KBM-7 (cell line): ENCODE measurements at places on chromosomes 1 and 21.

- DNase-seq: peak; percentile 41
Observed at GRCh38 chr1:217333939-217334338, 297.0 kb downstream of the GPATCH2 start.

DNA sequence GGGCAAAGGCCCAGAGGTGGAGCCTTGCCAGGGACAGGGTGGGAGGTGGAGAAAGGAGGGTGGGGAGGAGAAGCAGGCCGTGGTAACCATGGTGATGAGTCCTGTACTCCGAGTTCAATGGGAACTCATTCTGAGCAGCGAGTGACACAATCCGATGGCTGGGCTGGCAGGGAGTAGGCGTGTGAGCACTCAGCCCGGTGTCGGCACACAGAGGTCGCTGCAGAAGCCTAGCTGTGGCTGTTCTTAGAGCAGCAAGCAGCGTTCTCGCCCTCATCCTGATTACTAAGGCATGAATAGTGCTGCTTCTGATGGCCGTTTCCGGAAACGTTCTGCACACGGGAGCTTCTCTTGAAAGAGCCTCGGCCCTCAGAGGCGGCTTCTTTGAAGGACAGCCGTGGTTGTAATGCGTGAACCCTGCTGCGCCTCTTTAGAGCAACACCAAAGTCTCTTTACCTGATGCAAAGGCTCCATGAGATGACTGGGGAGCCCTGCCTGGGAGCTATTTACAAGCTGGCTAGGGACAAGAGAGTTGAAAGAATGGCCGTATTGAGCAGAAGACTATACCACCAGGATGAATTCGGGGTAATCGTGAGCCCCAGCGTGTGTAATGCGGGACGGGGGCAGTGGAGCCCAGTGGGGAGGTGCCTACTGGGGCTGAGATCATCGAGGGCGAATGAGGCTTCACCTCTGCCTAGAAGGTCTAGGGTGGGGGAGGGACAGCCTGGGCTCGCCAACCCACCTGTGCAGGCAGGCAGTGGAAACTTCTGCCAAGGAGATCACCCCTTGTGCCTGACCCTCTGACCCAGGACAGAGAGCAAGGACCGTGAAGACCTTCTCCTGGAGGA is 72.8 kb upstream of the PAX7 start:
- DNase-seq: no peak

- no peak for DNase-seq
Observed at GRCh38 chr21:36478207-36478701, 1.7 kb downstream of the CLDN14 start.

DNA sequence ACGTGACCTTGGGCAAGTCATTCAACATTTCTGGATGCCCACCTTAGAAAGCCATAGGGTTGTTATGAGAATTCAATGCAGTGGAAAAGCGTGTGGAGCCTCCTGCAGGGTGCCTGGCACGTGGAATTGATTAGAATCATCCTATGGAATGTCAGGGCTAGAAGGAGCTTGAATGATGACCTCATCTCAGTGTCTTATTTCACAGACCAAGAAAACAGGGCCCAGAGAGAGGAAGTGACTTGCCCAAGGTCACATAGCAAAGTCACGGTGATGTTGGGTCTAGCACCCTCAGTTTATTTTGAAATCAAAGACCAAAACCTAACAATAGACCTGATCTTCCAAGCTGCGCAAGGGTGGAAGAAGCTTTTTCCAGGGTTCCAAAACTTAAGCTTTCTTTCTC is 6.0 kb downstream of the TRABD2B start:
- no peak for DNase-seq

- DNase-seq: no peak
Observed at GRCh38 chr1:36645867-36646266, 163.2 kb upstream of the CSF3R start.

DNA sequence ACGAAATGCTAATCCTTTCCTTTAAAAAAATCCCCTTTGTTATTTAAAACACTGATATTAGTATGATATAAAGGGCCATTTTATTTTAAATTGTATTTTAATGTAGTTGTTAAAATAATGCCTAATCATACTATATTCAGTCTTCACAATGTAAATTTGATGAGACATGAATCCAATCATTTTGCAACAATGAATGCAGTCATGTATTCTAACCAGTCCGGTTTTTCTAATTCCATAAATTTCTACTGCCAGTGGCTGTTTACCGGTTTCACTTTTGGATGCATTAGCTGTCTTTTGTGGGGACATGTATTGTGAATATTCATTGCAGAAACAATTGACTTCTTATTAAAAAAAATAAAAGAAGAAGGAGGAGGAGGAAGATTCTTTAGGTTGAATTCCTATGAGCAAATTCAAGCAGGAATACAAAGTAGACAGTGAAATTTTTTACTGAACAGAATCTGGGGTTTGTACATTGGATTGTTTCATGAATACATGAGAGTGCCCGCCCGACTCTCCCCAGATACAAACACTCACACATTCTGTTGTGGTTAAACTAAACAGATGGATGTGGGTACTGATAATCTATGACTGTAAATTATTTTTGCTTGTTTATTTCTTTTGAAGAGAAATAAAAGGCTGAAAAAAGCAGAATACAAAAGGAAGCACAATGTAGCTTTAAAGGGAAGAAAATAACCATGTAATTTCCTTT is 624.8 kb upstream of the PTBP2 start:
- DNase-seq: no peak

GRCh38 chr1:163414778-163415177 is 93.0 kb downstream of the NUF2 start:
- DNase-seq: no peak

DNA sequence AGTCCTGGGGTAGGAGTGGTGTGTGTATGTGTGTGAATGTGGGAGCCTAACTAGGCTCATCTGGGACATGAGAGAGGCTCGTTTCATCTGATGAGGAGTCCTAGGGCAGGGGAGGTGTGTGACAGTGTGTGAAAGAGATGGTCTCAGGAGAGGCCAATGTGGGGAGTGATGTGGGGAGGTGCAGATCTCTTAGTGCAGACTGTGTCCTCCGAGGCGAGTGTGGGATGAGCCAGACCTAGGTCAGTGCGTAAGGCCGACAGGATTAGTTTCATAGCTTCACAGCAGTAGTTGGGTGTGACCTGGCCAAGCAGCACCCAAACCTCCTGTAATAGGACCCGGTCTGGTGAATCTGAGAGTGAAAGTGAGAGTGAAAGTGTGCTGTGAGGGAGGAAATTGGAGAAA is 94.7 kb downstream of the LIPI start:
- DNase-seq: no peak

DNA sequence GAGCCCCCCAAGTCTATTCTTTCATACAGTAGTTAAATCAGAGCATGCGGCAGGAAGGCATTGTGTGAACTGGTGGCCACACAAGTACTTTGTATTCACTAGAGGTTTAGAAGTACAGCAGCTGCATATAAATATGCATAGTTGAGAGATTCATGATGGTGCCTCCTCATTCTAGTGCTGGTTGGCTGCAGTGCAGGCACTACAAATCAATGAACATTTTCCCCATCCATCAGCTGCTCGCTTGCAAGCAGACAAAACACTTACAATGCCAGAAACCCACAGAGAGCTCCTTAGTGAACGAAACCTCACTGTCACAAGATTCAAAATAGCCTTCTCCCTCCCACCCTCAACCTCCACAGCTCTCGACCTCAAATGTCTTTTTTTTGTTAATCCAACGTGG is 726.2 kb downstream of the USP25 start:
- no peak for DNase-seq

DNA sequence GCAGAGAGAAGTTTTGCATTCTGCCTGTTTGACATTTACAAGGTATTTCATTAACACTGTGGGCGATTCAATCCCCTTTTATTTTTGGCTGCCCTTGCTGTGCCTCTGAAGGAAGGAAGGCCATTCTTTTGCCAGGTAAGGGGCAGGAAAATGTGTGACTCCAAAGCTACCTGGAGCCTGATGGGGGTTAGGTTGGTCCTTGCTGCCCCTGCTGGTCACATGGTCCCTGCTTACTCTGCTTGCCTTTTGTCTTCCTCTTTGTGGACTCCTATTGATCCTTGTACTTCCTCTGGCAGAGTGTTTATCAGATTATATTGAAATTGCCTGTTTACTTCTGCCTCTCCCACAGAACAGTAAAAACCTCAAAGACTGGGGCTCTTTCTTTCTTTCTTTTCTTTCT is 65.7 kb downstream of the ST6GALNAC3 start:
- DNase-seq: no peak

GRCh38 chr1:30586671-30587070 is 136.7 kb downstream of the MATN1 start:
- no peak for DNase-seq

DNA sequence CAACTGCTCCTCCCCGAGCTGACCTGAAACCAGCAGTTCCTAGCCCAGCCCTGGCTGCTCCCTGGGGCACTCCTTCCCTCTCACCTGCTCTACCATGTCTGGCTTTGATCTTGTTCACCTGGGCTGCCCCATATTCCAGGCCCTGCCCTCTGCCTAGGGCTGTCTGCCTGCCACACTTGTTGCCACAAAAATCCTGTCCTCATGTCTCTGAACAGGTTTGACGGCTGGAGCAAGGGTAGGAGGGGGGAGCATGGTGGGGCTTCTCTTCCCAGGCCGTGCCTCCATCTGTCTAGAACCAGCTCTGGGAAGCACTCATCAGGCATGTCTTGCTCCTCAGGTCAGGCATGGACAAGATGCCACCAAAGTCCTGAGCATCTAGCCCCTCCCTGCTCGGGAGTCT is 44.3 kb upstream of the WNT2B start:
- DNase-seq: no peak

- DNase-seq: no peak
Observed at GRCh38 chr1:243796016-243796415, 54.0 kb downstream of the AKT3 start.

GRCh38 chr1:117697220-117697781 is 91.5 kb downstream of the TENT5C start:
- no peak for DNase-seq

DNA sequence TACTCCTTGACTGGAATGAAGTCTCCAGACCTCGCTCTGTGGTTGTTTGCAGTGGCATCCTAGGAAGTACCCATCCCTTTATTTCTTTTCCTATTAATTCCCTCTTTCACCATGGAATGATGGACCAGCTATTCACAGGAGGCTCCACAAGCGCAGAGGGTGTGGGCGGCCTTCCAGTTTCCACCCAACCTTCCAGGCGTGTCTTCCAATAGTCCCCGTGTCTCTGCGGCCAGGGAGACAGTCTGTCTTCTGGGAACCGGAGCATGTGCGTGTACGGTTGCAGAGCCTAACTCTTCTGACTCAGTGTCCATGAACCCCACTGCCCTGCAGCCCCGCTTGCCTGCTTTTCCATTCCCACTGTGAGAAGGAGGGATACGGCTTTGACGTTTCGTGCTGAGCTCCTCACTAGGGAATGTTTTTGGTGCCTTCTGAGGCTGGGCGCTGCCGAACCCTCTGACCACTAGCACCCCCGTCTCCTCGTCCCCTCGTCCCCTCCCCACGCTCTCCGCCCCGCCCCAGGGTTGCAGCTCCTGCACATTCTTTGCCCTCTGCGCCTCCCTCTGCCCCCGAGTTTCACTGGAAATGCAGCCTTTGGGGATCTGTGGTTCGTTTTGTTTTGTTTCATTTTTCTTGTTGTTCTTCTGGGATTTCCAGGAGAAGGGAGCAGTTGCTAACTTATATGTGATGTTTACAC is 26.3 kb upstream of the FAM3B start:
- DNase-seq: no peak

GRCh38 chr1:27526569-27527222 is 36.7 kb upstream of the WASF2 start:
- DNase-seq: peak; percentile 35

- DNase-seq: no peak
Observed at GRCh38 chr1:119516680-119517079, 9.7 kb downstream of the HSD3B1 start.

- no peak for DNase-seq
Observed at GRCh38 chr1:210455840-210456603, 127.3 kb downstream of the HHAT start.

- peak; percentile 65 for DNase-seq
Observed at GRCh38 chr1:179955287-179955680, 674 bp downstream of the CEP350 start.

- DNase-seq: no peak
Observed at GRCh38 chr1:37629008-37629407, 5.7 kb downstream of the RSPO1 start.

DNA sequence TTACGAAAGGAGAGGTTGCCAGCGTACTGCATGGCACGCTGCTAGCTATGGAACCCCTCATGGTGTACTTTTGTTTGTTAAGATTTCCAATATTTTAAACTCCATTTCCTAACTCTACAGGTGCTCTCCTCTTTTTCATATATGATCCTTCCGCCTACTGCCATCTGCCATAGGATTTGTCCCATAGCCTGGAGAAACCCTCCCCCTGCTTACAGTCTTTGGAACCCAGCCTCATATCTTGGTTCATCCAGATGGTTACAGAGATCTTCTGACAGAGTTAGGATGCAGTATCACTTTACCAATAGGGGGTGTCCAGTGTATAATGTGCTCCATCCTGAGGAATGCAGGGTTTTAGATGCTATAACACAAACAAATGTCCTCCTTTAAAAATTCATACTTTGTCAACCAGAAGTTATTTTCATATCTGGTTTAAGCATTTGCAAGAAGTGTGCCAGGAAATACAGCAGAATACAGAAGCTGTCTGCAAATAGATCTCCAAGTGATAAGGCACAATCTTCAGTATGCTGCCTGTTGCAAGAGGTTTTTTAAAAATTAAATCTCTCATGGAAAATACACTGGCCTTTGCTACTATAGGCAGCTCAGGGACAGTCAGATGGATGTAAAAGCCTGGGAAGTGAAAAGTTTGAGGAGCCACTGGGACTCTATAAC is 377.8 kb downstream of the KCNH1 start:
- DNase-seq: no peak

DNA sequence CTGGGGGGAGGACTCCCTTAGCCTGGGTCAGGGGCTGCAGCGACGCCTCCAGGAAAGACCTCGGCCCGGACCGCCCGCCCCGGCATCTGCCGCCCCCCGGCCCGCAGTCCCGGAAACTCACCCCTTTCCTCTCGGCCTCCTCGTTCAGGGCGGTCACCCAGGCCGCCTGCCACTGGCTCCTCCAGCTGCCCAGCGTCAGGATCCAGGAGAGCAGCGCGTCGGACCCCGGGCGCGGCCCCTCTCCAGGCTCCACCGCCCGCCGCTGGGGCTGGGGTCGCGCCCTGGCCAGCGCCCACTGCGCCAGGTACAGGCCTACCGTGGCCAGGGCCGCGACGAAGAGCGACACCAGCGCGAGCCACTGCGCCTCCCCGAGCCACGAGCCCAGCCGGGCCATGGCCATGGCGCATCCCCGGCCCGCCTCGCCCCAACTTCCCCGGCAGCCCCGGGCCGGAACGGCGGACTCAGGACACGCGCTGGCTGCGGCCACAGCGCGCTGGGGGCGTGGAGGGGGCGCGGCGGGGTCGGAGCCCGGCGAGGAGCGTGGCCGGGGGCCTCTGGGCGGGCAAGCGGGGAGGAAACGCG is 478 bp downstream of the C2CD2 start:
- DNase-seq: no peak
